ENCODE measurements at places on chromosomes 7 and 10. TPM values are rescaled to one million over a fixed set of nuclear protein-coding genes. Genes with fewer than 3 reads are reported as not detected.

Gene IFIT1B
- total RNA-seq = not detected

Gene GPR26
- not detected for total RNA-seq

Gene TES
- total RNA-seq = 119 TPM

Gene WAC
- total RNA-seq = 148 TPM

Gene SRI
- total RNA-seq = 108 TPM

Gene PTF1A
- not detected for total RNA-seq

Gene GIMAP6
- 130 TPM for total RNA-seq

Gene PKD2L1
- not detected for total RNA-seq

Gene RNF32
- 0.97 TPM for total RNA-seq

DNA sequence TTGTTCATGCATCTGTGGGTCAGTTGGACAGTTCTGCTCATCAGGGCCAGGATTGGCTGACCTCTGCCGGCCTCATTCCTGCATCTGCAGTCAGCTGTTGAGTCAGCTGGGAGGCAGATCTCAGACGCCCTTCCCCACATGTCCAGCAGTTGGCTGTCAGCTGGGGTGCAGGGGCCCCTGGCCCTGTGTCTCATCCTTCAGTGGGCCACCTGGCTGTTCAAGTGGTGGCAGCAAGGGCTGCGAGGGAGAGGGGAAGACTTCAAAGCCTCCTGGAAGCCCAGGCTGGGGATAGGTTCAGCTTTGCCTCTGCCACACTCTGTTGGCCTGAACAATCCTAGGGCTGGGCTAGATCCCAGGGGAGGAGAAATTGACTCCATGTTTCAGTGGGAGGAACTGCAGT lies 33.2 kb downstream of the TACR2 start:
- H3K4me3 ChIP-seq = no peak overlapping the region
- DNase-seq = no peak
- H3K36me3 ChIP-seq = peaks cover 48% of the 10 kb centered on the region

DNA sequence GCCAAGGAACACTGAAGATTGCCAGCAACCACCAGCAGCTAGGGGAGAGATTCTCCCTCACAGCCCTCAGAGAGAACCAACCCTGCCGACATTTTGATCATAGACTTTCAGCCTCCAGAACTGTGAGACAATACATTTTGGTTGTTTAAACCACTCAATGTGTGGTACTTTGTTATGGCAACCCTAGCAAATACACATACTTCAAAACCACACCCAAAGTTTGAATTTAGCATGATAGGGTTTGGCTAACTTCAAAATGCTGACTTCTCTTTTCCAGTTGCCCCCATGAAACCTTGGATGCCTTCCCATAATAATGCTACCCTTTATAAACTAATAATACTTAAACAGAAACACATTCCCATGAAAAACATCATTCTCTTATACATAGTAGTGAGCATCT lies 149.8 kb downstream of the DGKI start:
- H3K4me3 ChIP-seq = no peak overlapping the region
- no peak overlapping the region for H3K27ac ChIP-seq
- no peak for DNase-seq
- H3K27me3 ChIP-seq = no peaks in the 10 kb centered on the region

DNA sequence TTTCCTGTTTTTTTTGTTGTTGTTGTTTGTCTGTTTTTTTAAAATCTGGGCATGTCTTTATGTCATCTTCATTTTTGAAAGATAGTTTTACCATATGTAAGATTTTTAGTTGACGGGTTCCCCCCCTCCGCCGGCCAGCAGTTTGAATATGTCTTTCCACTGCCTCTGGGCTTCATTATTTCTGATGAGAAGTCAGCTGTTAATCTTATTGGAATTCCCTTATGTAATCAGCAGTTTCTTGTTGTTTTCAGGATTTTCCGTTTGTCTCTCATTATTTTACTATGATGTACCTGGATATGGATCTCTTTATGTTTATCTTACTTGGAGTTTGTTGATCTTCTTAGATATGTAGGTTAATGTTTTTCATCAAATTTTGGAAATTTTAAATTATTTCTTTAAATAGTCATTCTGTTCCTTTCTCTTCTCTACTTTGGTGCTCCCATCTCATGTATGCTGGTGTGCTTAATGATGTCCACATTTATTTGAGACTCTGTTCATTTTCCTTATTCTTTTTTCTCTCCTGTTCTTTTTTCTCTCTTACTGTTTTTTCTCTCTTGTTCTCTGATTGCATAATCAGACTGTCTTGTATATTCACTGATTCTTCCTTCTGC lies 9.7 kb downstream of the EXOC6 start:
- H3K4me1 ChIP-seq = no peaks in the 10 kb centered on the region
- H3K4me3 ChIP-seq = no peak overlapping the region
- H3K27ac ChIP-seq = no peak overlapping the region
- no peaks in the 10 kb centered on the region for H3K27me3 ChIP-seq
- DNase-seq = no peak
- peaks cover 43% of the 10 kb centered on the region for H3K36me3 ChIP-seq

GRCh38 chr7:67589183-67589582 lies 592.5 kb downstream of the TYW1 start:
- H3K4me3 ChIP-seq = no peak overlapping the region
- no peaks in the 10 kb centered on the region for H3K27me3 ChIP-seq
- H3K4me1 ChIP-seq = no peaks in the 10 kb centered on the region
- no peak overlapping the region for H3K27ac ChIP-seq
- H3K36me3 ChIP-seq = no peaks in the 10 kb centered on the region

DNA sequence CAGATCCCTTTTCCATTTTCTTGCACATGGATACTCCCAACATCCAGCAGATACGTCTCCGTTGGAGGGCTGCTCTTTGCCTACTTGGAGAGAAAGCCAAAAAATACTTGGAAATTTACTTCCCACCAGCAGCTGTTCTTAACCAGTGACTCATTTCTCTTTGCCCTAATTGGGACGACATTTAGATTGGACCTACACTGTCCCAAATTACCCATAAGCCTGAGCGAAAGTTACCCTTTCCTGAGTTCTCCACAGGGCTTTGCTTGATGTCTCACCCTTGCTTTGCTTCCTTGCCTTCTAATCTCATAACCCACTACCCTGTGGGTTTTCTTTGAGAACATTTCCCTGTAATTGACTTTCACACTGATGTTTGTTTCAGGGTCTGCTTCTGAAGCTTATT lies 48.1 kb downstream of the SAMD8 start:
- H3K4me1 ChIP-seq = peaks cover 17% of the 10 kb centered on the region
- H3K27ac ChIP-seq = peak overlapping the region; percentile 36

- peaks cover 27% of the 10 kb centered on the region for H3K4me1 ChIP-seq
- H3K27ac ChIP-seq = peak within 1 kb of the TSS; percentile 96
- peak within 1 kb of the TSS; percentile 99 for H3K4me3 ChIP-seq
- DNase-seq = peak; percentile 96
- no peaks in the 10 kb centered on the region for H3K27me3 ChIP-seq
- peaks cover 6% of the 10 kb centered on the region for H3K36me3 ChIP-seq
These were observed at the start of gene SLK for GRCh38 chr10:103966671-103967447. SLK (plus strand) TSS chr10:103967140; CDS start chr10:103967746, 606 bp downstream.

GRCh38 chr7:128405471-128406313 lies 4.1 kb downstream of the IMPDH1 start:
- H3K4me3 ChIP-seq = peak overlapping the region; percentile 84
- H3K36me3 ChIP-seq = peaks cover 4% of the 10 kb centered on the region
- no peak overlapping the region for H3K27ac ChIP-seq
- H3K4me1 ChIP-seq = peaks cover 36% of the 10 kb centered on the region
- H3K27me3 ChIP-seq = peaks cover 5% of the 10 kb centered on the region

DNA sequence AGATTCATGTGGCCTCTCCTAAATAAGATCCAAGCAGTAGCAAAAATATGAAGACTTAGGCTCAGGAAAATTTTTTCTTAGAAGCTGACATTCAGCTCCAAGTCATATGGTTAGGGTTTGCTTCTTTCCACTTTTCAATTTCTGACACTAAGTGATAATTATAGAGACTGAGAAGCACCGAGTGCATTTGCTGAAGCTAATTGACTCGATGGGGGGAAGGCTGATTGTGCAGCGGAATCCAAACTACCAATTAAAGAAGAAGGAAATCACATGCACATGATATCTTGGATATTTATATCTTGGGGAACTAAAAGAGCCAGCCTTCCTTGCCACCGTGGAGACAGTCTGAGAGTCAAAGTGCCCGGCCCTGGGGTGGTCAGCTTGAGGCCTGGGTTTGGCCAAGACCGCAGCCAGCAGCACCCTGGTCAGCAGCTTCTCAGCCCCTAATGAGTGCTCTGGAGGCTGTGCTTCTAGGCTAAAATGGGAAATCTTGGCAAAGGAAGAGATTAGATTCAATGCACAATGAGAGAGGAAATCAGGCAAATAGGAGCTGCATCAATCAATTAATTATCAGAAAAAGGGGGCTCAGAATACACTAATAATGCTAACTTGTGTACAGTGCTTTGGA lies 589.3 kb downstream of the NRG3 start:
- no peaks in the 10 kb centered on the region for H3K4me1 ChIP-seq
- no peak overlapping the region for H3K27ac ChIP-seq
- H3K4me3 ChIP-seq = no peak overlapping the region
- H3K36me3 ChIP-seq = no peaks in the 10 kb centered on the region

DNA sequence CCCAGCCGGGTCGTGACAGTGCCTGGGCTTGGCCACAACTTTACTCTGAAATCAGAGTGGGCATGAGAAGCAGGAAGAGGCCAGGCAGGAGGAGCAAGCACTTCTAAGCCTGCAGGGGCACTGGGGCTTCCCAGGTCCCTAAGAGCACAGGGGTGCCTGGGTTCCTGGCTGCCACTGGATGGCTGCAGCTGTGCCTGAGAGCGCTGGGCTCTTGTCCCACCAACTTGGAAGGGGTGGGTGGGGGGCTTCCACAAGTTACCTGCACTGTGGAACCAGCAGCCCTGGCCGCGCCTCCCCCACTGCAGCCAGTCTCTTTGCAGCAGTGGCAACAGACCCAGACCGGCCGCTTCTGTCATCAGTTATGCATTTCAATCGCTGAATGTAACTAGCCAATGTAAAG lies 434.7 kb upstream of the GRM3 start:
- no peak for DNase-seq
- H3K27ac ChIP-seq = no peak overlapping the region
- H3K27me3 ChIP-seq = no peaks in the 10 kb centered on the region
- no peak overlapping the region for H3K4me3 ChIP-seq
- no peaks in the 10 kb centered on the region for H3K36me3 ChIP-seq

GRCh38 chr7:67652937-67653336 lies 656.3 kb downstream of the TYW1 start:
- H3K4me1 ChIP-seq = no peaks in the 10 kb centered on the region
- no peak overlapping the region for H3K27ac ChIP-seq
- no peak overlapping the region for H3K4me3 ChIP-seq
- DNase-seq = no peak

DNA sequence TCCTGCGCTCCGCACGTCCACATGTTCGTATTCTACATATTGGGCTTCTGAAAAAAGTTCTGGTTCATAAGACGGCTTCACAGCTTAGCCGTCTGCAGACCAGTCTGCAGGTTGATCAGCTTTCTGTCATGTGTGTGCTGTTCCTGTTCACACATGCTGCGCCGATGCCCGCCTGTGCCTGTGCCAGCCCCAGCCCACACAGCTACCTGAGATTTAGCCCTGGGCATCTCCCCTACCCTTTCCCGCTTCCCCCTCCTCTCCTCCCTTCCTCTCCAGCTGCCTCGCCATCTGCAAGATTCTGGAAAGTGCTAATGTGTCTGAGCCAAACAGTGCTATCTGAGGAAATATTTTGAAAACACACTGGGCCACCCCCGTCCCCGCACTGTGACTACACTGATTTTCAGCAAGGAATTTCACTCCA lies 7.1 kb downstream of the CHST3 start:
- no peak overlapping the region for H3K4me3 ChIP-seq
- DNase-seq = no peak
- H3K4me1 ChIP-seq = peaks cover 10% of the 10 kb centered on the region
- no peak overlapping the region for H3K27ac ChIP-seq
- no peaks in the 10 kb centered on the region for H3K36me3 ChIP-seq

GRCh38 chr10:98528166-98528804 lies 81.5 kb upstream of the HPS1 start:
- no peak for DNase-seq

DNA sequence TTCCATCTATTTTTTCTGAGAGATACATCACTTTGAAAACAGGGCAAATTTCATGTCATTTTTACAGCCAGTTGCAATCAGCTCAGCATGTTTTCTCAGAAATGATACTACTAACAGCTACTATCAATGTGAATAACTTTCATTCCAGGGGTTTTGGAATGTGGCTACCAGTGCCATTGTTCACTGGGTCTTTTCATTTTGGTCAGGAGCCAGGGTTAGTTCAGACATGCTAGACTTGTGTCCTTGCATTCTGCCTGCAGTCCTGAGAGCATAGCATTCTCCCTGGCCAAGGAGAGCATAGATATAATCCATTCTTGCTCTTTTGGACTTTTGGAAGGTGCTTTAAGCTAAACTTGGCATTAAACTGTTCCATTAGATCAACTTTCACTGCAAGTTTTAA lies 160.9 kb upstream of the NEBL start:
- no peak overlapping the region for H3K27ac ChIP-seq
- no peak overlapping the region for H3K4me3 ChIP-seq
- no peaks in the 10 kb centered on the region for H3K36me3 ChIP-seq
- peaks cover 4% of the 10 kb centered on the region for H3K4me1 ChIP-seq
- no peak for DNase-seq
- no peaks in the 10 kb centered on the region for H3K27me3 ChIP-seq

- peak overlapping the region; percentile 68 for H3K27ac ChIP-seq
- H3K27me3 ChIP-seq = no peaks in the 10 kb centered on the region
- H3K4me3 ChIP-seq = peak overlapping the region; percentile 20
- H3K4me1 ChIP-seq = peaks cover 18% of the 10 kb centered on the region
These were observed 21.4 kb downstream of the LAT2 start for GRCh38 chr7:74231232-74231590.

- H3K27ac ChIP-seq = no peak overlapping the region
- peaks cover 11% of the 10 kb centered on the region for H3K36me3 ChIP-seq
- no peak for DNase-seq
- peak overlapping the region; percentile 6 for H3K4me3 ChIP-seq
- peaks cover 9% of the 10 kb centered on the region for H3K27me3 ChIP-seq
These were observed 19.4 kb downstream of the SCRN1 start for GRCh38 chr7:29970158-29970557.

DNA sequence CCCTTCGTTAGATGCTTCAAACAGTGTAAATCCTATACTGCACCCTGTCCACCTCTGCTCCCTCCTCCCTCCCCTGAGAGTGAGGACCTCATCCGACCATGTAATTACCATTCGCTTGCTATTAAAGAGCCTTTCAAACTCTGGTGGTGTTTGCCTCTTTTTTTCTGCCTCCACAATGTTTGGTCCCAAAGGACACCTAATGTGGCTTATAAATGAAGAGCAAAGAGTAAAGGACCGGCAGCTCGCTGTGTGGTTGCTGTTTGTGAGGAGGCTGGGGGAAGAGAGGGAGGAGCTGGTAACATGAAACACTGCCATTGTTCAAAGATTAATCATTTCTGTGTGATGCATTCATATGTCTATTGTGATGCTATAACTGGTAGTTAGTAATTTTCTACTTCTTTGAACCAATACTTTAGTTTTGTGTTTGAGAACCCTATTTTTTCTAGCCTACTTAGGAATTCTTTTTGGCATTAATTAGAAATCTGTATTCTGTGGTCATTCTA lies 27.9 kb downstream of the MTURN start:
- H3K27ac ChIP-seq = peak overlapping the region; percentile 84
- H3K27me3 ChIP-seq = no peaks in the 10 kb centered on the region
- H3K4me1 ChIP-seq = peaks cover 55% of the 10 kb centered on the region
- DNase-seq = no peak

Measured in activated naive CD8-positive, alpha-beta T cell treated with anti-CD3 and anti-CD28 coated beads, Interleukin-2, amount 10 ng/mL, durations not matched to agents 7 days and 5 days (primary cell).